Iris pigment epithelial cell (primary cell): ENCODE measurements at places on chromosomes 7 and 10.

DNA sequence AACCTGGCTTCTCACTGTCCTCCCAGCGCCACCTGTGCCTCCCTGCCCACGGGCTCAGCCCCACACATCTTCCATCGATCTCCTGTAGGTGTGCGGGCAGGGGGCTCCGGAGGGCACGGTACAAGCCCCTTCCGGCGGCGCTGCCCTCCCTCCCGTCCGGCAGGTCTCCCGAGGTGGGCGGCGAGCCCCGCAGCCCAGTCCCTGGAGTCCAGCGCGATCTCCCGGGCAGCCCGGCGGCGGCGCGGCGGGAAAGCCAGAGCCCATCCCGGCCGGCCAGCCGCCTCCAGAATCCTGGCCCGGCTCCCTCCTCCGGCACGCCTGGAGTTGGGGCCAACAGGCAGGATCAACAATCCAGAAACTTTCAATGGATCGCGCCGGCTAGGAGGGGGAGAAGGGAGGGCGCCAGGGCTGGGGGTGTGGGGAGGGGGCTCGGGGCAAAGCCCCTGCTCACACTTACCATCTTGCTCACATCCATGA, 100.1 kb downstream of the HIP1 start:
- DNase-seq: no peak

DNA sequence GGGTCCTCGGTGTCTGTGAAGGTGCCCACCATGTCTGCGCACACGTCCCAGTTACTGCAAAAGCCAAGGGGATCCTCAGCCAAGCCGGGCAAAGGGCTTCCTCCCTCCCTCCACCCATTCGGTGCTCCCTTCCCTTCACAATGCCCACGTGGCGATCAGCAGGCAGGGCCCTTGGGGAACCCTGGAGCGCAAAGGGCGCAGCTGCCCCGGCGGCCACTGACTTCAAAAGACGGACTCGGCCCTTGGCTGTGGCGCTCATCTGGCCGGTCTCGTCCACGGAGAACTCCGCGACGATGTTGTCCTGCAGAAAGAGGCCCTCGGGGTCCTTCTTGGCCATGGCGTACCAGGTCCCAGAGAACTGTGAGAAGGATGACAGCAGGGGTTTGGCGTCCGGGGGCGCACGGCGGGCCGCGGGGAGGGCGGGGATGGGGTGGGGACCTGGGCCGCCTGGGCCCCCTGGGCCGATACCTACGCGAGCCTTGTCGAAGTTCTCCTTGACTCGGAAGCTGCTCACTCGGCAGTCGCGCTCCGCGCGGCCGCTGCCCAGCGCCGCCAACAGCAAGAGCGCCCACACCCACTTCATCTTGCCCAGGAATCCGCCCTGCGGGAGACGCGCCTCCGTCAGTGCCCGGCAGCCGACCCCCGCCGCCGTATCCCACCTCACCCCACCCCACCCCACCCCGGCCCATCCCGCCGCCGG, 439 bp downstream of the RBP4 start:
- DNase-seq: peak; percentile 49

- DNase-seq: no peak
Measured at GRCh38 chr7:107907790-107908189, 16.8 kb downstream of the DLD start.

DNA sequence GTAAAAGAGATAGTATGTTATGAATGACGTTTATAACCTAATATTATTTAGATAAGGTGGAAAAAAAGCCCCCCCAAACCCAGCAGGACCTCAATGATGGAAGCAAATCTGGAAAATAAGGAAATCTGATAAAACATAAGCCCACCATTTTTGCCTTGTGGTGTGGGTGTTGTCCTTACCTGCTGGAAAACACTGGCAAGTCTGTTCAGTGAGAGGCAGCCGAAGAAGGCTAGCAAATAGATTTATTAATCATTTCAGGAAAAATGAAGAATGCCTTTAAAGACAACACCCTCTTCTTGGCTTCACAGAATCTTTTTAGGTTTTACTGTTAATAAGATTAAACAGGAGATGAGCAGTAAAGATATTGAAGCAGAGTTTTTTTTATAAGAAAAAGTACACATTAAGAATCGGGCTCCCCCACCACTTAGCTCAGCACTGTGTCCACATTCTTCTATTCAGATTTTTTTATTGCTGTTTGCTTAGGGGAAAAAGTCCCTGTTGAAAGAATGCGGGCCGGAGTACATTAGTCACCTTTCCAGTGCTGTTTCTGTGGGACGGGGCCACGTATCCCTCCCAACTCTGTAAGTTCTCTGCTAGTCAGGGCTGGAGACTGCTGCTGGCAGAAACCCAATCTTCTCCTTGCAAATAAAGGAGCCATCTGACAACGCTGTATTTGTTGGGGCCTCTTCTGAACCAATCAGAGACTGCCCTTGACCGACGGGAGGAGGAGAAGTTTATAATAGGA, 104.1 kb downstream of the EVX1 start:
- DNase-seq: peak; percentile 88
